ENCODE measurements at places on chromosomes 7 and 10.

GRCh38 chr10:76695069-76695468 lies 942.5 kb downstream of the KCNMA1 start:
- no peak for DNase-seq

DNA sequence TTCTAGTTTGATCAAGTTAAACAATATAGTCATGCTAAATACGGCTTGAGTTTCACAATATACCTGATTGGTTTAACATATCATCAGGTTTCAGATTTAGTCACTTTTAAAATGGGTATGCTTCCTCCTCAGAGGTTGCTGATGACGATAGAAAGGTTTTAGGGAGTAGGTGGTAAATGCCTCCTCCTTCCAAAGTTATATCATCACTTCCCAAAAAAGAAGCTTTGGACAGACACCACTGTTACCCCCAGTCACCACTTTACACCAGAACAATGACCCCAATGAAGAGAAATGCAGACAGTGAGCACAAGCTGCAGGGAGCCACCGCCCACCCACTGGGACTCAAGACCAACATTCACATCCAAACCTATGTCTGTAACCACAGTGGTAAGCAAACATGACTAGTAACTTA lies 244.6 kb downstream of the SORCS1 start:
- no peak for DNase-seq

GRCh38 chr7:45985902-45986301 lies 64.8 kb upstream of the IGFBP3 start:
- DNase-seq = no peak

DNA sequence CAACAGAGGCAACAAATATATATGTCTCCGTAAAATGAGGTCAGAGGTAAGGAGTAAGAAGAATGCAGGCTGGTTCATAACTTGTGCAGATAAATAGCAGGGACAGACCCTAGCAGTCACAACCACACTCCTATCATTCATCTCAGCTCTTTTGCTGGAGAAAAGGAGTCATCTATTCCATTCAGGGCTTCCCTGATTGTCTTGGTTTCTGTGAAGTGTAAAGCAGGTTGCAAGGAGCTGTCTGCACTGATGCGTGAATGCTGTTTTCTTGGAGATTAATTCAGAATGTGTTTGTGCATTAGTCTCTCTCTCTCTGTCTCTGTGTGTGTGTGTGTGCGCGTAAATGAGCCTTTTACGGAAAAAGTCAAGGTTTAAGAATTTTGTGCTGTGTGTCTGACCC lies 643.3 kb upstream of the SORCS1 start:
- DNase-seq = no peak

- no peak for DNase-seq
Observed at GRCh38 chr10:86100581-86101061, 266.0 kb downstream of the GRID1 start.

DNA sequence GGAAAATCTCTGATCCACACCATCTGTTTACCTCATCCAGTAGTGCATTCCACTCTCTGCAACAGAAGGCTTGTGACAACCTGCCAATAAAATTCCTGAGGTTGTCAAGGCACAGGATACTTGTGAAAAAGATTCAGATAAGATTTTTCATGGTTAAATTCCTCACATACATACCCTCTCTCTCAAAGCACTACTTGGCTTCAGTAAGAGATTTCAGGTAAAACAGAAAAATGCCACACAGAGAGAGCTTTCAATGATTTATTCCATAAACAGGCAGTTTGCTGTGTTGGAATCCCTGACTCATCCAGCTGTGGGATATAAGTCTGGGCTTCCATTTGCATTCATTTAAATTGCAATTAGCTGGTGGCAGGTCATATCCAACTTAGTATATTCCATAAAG lies 99.7 kb upstream of the CAV2 start:
- no peak for DNase-seq

GRCh38 chr7:116802746-116803152 lies 59.6 kb upstream of the CAPZA2 start:
- no peak for DNase-seq

GRCh38 chr10:29685506-29685905 lies 50.7 kb upstream of the SVIL start:
- DNase-seq = no peak

GRCh38 chr10:92965314-92965713 lies 95.3 kb upstream of the CYP26C1 start:
- DNase-seq = peak; percentile 7

Data from memory B cell (primary cell).